ENCODE measurements at places on chromosomes 2 and 18. TPM values are rescaled to one million over a fixed set of nuclear protein-coding genes. Genes with fewer than 3 reads are reported as not detected.

Gene CACNB4
- total RNA-seq = 2.1 TPM

DNA sequence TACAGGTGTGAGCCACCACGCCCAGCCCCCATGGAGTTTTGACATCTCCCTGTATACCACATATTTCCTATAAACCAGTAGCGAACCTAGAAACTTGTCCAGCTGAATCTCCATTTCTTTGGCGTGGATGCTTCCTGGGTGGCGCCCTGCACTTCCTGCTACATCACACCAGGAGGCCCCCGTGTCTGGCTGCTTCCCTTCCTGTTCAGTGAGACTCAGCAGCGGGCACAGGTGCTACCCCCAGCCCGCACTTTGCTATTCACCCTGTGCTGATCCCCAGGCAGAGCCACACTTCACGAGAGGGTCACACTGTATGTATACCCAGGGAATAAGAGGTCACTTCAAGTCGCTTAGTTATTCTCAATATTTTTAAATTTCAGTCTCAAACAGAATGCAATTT lies 35.0 kb downstream of the CYP27C1 start:
- peaks cover 7% of the 10 kb centered on the region for H3K27me3 ChIP-seq
- no peak overlapping the region for H3K4me3 ChIP-seq
- no peak overlapping the region for H3K27ac ChIP-seq
- H3K4me1 ChIP-seq = no peaks in the 10 kb centered on the region
- no peak for DNase-seq

DNA sequence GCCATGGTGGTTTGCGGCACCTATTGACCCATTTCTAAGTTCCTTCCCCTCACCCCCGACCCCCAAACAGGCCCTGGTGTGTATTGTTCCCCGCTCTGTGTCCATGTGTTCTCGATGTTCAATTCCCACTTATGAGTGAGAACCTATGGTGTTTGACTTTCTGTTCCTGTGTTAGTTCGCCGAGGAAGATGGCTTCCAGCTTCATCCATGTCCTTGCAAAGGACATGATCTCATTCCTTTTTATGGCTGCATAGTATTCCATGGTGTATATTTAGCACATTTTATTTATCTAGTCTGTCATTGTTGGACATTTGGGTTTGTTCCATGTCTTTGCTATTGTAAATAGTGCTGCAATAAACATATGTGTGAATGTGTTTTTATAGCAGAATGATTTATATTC lies 183.6 kb downstream of the GBX2 start:
- no peaks in the 10 kb centered on the region for H3K36me3 ChIP-seq
- H3K4me3 ChIP-seq = no peak overlapping the region
- H3K27me3 ChIP-seq = no peaks in the 10 kb centered on the region
- no peak overlapping the region for H3K27ac ChIP-seq

DNA sequence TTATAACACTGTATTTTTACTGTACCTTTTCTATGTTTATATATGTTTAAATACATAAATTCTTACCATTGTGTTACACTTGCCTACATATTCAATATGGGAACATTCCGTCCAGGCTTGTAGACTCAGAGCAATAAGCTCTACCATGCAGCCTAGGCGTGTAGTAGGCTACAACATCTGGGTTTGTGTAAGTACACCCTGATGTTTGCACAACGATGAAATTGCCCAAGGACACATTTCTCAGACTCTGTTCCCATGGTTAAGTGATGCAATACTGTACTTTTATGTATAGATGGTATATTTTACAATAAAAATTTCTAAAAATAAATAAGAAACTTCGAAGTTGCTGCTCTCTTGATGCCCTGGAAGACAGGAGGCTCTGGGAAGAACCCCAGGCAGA lies 38.4 kb downstream of the YPEL5 start:
- no peaks in the 10 kb centered on the region for H3K4me1 ChIP-seq
- H3K36me3 ChIP-seq = no peaks in the 10 kb centered on the region
- H3K27ac ChIP-seq = no peak overlapping the region
- H3K4me3 ChIP-seq = no peak overlapping the region

- no peak overlapping the region for H3K4me3 ChIP-seq
- H3K27me3 ChIP-seq = peaks cover 9% of the 10 kb centered on the region
- no peak overlapping the region for H3K27ac ChIP-seq
- no peaks in the 10 kb centered on the region for H3K36me3 ChIP-seq
Measured at GRCh38 chr2:203869223-203870042, 1.9 kb downstream of the CTLA4 start.

DNA sequence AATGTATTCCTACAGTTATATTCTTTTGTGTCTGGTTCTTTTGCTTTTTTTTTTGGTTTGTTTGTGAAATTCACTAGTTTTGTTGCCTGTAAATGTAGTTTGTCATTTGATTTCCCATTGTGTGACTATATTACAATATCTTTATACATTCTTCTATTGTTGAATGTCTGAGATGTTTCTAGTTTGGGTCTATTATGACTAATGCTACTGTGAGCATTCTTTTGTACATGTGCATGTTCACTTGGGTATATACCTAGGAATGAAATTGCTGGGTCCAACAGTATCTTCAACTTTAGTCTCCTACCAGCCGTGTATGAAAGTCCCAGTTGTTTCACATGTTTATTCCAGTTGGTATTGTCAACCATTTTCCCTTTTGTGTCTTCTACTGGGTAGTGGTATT lies 112.7 kb upstream of the RBMS1 start:
- no peak overlapping the region for H3K27ac ChIP-seq
- peak; percentile 47 for DNase-seq
- H3K4me1 ChIP-seq = no peaks in the 10 kb centered on the region
- no peak overlapping the region for H3K4me3 ChIP-seq
- no peaks in the 10 kb centered on the region for H3K36me3 ChIP-seq
- no peaks in the 10 kb centered on the region for H3K27me3 ChIP-seq

Gene TUBA3E
- not detected for total RNA-seq

DNA sequence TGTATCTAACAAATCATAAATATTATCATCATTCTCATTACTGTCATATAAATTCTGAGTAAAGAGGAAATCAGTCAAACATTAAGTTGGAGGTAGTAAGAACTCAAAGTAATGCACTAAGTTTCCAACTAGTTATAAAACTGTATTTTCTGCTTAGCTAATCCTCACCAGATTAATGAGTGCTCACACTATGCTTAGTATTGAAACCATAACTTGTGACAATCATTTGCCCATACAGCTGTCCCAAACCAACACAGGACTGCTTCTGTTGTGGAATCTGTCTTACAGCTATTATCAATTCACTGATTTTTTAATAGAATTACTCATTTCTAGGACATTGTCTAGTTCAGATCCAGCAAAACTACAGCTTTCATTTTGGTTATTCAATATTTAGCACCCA lies 41.5 kb upstream of the TANK start:
- H3K27ac ChIP-seq = no peak overlapping the region
- DNase-seq = no peak
- peaks cover 8% of the 10 kb centered on the region for H3K4me1 ChIP-seq
- H3K27me3 ChIP-seq = no peaks in the 10 kb centered on the region

DNA sequence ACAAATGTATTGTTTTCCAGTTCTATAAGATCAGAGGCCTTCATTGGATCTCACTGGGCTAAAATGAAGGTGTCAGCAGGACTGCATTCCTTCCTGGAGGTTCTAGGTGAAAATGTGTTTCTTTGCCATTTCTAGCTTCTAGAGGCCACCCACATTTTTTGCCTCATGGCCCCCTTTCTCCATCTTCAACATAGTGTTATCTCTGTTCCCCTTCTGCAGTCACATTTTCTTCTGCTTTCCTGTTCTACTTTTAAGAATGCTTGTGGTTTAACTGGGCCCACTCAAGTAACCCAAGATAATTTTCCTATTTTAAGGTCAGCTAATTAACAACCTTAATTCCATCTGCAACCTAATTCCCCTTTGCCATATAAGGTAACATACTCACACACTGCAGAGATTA lies 36.1 kb downstream of the METTL21A start:
- H3K36me3 ChIP-seq = peaks cover 5% of the 10 kb centered on the region
- H3K4me3 ChIP-seq = no peak overlapping the region
- no peak overlapping the region for H3K27ac ChIP-seq
- H3K4me1 ChIP-seq = no peaks in the 10 kb centered on the region
- DNase-seq = no peak
- H3K27me3 ChIP-seq = no peaks in the 10 kb centered on the region

GRCh38 chr2:127479219-127479825 lies 47.0 kb downstream of the IWS1 start:
- DNase-seq = peak; percentile 81
- H3K27me3 ChIP-seq = no peaks in the 10 kb centered on the region
- no peaks in the 10 kb centered on the region for H3K4me1 ChIP-seq
- H3K4me3 ChIP-seq = no peak overlapping the region
- H3K27ac ChIP-seq = no peak overlapping the region
- peaks cover 3% of the 10 kb centered on the region for H3K36me3 ChIP-seq

DNA sequence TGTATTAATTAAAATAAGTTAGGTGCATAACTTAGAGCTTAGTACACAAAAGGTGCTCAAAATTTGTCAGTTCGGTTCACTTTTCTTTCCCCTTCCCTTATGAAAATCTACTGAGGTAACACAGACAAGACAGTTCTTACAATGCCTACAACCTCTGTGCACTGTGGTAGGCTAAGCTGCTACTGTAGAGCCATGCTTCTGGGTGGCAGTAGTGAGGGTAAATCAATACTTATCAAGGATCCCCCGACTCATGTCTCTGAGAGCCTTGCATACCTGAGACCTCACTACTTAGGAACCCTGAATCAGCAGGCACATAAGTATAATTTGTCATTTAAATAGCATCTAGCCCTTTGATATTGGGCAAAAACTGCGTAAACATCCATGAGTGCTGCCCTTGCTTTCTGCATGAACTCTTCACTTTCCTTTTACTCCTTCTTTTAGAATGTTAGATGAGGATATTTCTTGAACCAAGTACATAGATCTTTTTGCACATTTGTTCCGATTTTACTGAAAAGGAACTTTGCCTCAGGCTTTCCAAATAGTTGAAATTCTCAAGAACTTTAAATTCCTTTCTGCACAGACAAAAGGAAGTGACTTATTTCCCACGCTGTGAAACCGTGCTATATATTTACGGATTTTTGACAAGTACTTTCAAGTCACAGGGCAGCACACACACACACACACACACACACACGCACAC lies 234.4 kb downstream of the TRIB2 start:
- no peaks in the 10 kb centered on the region for H3K36me3 ChIP-seq
- H3K27ac ChIP-seq = no peak overlapping the region
- no peak for DNase-seq
- no peak overlapping the region for H3K4me3 ChIP-seq

- no peaks in the 10 kb centered on the region for H3K36me3 ChIP-seq
- H3K27me3 ChIP-seq = no peaks in the 10 kb centered on the region
- H3K4me1 ChIP-seq = no peaks in the 10 kb centered on the region
- no peak overlapping the region for H3K4me3 ChIP-seq
Measured at GRCh38 chr2:44250376-44250775, 24.9 kb upstream of the SLC3A1 start.

GRCh38 chr2:203861607-203862006 lies 6.0 kb upstream of the CTLA4 start:
- H3K4me3 ChIP-seq = no peak overlapping the region
- H3K27ac ChIP-seq = no peak overlapping the region
- DNase-seq = no peak
- H3K36me3 ChIP-seq = no peaks in the 10 kb centered on the region
- H3K27me3 ChIP-seq = peaks cover 2% of the 10 kb centered on the region
- H3K4me1 ChIP-seq = no peaks in the 10 kb centered on the region

Measured in fibroblast of lung (primary cell).